ENCODE measurements at places on chromosomes 7 and 10.

- no peak for DNase-seq
Measured at GRCh38 chr10:124763267-124763666, 19.1 kb upstream of the FAM53B start.

- DNase-seq, result no peak
Measured at GRCh38 chr7:94145602-94146001, 141.4 kb upstream of the BET1 start.

DNA sequence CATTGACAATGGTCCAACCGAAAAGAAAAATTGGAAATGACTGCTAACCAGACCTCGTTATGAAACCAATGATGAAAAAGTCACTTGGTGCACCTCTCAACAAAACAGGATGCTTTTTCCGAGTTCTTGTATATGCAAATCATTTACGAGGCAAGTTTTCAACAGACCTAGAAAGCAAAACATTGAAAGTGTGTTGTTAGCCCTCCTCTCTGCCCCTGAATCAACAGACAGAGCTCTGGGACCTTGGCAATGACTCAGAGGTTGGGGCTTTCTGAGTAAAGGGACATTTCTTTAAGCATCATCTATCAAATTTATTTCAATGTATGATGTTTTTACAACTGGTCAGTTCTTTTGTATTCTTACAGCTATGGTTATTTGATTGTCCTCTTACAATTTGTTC lies 16.3 kb upstream of the DKK1 start:
- DNase-seq, result no peak

- DNase-seq, result no peak
Measured at GRCh38 chr10:25934621-25935139, 651 bp downstream of the MYO3A start.

GRCh38 chr7:77993838-77994237 lies 195.3 kb downstream of the PHTF2 start:
- DNase-seq, result no peak

DNA sequence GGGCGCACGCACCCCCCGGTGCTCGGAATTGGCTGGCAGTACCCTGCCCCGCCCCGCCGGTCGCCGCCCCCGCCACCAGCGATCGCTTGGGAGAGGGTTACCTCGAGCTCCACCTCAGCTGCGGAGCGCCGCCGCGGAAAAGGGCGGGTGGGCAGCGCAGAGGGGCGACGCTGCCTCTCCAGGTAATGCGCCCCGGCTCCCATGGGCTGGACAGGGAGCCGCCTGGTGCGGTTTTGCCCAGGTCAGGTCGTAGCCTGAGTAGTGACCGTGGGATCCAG lies 1.3 kb downstream of the PFKFB3 start:
- DNase-seq, result peak; percentile 68

GRCh38 chr7:39608278-39608677 lies 15.1 kb upstream of the RALA start:
- no peak for DNase-seq

DNA sequence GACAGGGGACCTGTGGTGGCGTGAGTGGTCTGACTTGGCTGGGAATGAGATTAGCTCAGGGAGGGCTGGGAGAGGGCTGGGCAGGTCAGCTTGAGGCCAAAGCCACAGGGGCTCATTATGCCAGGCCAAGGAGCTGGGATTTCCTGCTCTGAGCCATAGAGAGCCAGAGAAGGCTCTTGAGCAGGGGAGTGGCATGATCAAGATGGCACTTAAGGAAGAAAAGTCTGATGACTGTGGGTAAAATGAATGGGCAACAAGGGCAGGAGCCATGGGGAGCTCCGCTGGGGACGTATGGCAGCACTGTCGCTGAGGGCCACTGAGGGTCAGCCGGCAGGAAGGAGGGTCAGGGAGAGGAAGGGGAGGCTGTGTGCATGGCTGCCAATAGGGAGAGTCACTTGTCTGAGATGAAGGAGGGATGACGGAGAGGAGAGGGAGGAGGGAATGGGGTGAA lies 5.8 kb downstream of the ANTXRL start:
- no peak for DNase-seq

Measured in activated T-cell treated with anti-CD3 and anti-CD28 coated beads for 4 hours (primary cell).